T1000 (cell line): ENCODE measurements at places on chromosomes 5 and 9.

DNA sequence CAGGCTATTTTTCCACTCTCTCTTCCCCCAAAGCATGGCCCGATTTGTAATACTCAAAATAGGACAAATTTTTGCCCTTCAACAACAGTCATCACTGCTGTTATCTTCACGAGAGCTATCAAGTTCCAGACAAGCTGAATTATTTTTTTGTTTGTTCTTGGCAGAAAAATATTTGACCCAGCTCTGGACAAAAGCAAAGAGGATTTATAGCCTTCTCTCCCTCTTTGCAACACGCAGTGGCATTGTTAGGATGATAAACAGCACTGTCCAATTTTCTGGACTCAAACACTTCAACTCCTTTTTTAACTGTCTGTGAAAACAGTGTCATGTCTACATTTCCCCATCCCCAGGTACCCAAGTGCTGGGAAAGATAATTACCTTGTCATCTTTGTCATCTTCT, 160.3 kb downstream of the SLF1 start:
- no peak for DNase-seq

- no peak for DNase-seq
These were observed 323.4 kb downstream of the PSAT1 start for GRCh38 chr9:78620303-78620702.

- no peak for DNase-seq
These were observed 52.0 kb upstream of the NTRK2 start for GRCh38 chr9:84617411-84618029.

DNA sequence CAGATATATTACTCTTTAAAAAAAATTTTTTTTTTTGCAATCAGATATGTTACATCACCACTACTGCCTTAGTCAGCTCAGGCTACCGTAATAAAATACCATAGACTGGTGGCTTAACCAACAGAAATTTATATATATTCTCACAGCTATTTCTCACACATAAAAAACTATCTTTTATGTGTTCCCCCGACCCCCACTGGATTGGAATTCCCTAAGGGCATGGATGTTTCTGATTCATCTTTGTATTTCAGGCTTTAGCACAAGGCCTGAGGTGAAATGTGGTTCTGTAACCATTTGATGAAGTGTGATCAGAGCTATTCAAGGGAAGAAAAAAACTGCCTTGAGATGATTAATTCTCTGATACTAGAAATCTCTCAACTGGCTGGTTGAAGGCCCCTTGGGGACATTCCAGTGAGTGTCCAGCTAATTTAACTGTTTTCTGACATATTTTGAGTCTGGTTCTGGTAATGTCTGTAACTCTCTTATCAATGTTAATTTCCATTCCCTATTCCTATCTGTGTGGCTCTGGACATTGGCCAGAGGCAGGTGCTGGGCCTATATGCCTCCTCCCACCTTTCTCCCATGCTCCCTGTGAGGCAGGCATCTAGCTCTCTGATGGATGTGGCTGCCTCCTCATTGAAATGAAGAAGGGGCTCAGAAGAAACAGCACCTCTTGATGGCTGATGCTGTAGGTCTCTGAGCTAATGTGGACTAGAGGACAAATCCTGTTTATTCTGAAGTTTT, 2.5 kb downstream of the CD14 start:
- peak; percentile 39 for DNase-seq

DNA sequence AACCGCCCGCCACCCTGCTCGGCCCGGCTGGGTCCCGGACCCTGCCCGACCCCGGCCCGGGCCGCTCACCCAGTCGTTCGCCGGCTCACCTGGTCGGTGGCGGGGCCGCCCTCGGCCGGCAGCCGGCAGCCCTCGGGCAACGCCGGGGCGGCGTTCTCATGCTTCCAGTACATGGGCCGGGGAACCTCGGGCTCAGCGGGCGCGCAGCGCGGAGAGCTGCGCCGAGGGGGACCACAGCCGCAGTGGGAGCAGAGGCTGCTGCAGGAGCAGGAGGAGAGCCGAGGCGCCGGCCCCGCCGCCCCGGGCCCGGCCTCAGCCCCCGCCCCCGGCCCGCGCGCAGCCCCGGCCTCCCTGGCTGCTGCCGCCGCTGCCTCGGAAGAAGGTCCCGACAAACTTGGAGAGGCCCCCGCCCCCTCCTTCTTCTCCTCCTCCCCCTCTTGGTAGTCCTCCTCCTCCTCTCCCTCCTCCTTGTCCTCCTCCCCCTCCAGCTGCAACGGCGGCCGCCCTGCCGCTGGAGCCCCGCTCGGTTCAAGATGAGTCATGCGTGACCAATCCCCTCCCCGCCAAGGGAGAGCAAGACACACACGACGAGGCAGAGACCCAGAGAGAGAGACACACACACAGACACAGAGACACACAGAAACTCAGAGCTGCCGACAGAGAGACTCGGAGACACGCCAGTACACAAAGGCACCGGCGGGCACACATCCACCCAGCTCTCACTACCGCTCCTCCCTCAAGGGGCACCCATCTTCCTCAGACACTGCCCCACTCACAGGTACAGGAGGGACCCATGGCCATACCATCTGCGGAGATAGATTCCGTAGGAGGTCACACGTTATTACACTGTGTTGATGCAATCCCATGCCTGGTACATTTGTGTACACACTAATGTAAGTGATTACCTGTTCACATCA, at the start of gene LHX6:
Gene LHX6, minus strand, starts transcription at position 390 of the 917 bp plus-strand sequence. Its CDS starts 217 bp downstream, at position 173.
- DNase-seq: peak; percentile 38

GRCh38 chr5:147417135-147417813, 92.6 kb downstream of the DPYSL3 start:
- DNase-seq: no peak

- no peak for DNase-seq
These were observed 111.2 kb downstream of the JAKMIP2 start for GRCh38 chr5:147671365-147671764.

DNA sequence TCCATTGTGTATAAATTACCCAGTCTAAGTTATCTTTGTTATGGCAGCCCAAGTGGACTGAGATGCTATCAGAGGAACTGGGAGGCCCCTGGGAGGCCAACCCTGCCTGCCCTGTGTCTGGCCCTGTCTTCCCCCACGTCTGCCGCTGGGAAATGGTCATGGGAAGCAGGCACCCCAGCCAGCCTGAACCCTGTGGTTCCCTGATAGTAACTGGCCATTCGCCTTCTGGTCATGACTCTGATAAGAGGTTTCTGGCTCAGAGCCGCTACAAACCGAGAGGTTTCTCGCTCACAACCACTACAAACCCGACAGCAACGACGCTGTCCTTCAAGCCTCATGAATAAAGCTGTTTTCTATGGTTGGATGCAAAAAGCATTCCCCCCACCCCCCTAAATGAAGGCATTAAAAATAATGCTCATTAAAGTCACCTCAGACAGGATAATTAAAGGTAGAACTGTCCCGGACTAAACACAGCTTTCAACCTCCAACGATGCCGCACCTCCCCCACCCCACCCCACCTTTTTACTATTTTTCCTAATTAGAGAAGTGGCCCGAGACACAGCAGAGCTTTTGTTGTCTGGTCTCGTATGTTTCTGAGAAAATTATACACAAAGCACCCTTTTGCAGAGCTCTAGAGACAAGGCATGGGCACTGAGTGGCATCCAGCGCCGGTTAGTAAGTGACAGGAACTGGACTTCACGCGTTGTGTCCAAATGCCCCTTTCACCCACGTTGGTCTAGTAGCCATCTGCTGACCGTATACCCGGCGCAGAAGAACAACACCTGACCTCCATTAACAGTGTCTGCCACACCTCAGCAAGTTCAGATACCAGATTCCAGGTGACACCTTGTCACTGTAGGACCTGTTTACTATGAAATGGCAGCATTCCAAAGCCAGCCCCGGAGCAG, 140.8 kb downstream of the COL23A1 start:
- DNase-seq: no peak

GRCh38 chr9:116182876-116183275, 29.3 kb downstream of the PAPPA start:
- no peak for DNase-seq

GRCh38 chr9:134662143-134662876, 20.7 kb downstream of the COL5A1 start:
- peak; percentile 64 for DNase-seq

GRCh38 chr5:75324791-75325190, 12.2 kb upstream of the HMGCR start:
- no peak for DNase-seq

- no peak for DNase-seq
These were observed 214.7 kb downstream of the IRX2 start for GRCh38 chr5:2536632-2537377.

GRCh38 chr5:59759600-59760351, 133.8 kb downstream of the PDE4D start:
- DNase-seq: no peak

- DNase-seq: no peak
These were observed 163.5 kb downstream of the CD180 start for GRCh38 chr5:67032921-67033664.

DNA sequence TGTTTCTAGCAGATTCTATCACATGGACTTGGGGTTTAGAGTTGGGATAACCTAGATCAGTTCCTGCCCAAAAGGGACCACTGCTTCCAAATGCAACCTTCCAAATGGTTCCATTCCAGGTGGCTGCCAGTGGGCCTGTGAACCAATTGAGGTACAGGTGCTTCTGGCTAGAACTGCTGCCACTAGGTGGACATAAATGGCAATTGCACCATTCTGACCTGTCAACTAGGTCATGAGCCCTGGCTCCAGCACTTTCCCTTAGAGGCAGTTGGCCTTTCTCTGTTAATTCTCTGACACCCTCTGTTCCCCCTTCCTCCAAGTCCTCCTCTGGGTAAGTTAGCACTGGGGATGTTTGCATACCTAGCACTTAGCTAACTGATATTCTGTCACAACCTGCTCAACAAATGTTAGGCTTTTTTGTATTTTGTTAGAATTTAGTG, 16.6 kb upstream of the HEMGN start:
- no peak for DNase-seq

GRCh38 chr5:111469293-111469896, 42.9 kb downstream of the STARD4 start:
- no peak for DNase-seq

GRCh38 chr9:98726735-98727134, 18.0 kb upstream of the GABBR2 start:
- DNase-seq: no peak

GRCh38 chr5:122532035-122532434, 220.0 kb downstream of the SNCAIP start:
- DNase-seq: no peak
